ENCODE measurements at places on chromosomes 1 and 21.
A peak's percentile ranks its signal among the peaks of the same experiment; 100 is the strongest.

DNA sequence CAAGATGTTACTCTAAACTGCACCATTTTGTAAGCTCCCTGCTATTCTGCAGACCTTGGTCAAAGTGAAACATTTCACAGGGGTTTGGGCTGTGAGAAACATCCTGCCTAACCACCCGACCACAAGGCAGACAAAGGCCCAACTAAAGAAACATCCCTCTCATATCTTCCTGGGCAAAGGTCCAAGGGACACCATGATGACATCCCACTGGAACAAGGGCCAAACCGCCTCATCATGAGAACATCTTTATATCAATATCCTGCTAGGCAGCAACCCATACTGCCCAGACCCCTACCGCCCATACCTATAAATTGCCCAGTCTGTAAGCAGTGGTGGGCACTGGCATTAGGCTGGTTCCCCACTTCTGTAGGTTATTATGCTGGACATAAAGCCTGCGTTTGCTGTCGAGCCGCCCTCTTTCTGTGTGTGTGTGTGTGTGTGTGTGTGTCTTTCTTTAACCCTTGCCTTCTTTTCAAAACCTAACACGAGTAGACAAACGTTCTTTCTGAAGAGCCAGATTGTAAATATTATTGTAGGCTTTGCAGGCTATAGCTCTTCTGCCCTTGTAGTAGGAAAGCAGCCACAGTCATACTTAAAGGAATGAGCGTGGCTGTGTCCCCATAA is 1.0 kb upstream of the PPIE start:
- no peak for DNase-seq

- DNase-seq = no peak
Measured at GRCh38 chr1:162283657-162284056, 93.0 kb downstream of the SPATA46 start.

- DNase-seq = peak; percentile 62
Measured at GRCh38 chr1:41919764-41920397, 1.2 kb upstream of the HIVEP3 start.

- DNase-seq = no peak
Measured at GRCh38 chr21:31813862-31814261, 59.0 kb upstream of the HUNK start.

DNA sequence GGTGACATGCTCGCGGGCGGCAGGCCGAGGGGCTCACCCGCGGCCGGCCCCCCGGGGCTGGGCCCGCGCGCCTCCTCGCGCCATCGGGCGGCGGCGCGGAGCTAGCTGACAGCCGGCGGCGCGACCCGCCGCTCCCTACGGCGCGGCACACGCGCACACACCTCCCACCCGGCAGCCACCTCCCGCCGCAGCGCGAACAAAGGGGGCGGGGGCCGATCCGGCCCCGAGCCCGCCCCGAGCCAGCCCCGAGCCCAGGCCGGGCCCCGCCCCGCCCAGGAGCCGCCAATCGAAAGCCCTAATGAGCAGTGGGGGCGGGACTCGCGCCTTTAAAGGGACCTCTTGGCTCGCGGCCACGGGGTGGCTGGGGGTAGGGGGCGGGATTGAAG is at the start of gene KIF21B:
TSS of gene KIF21B (minus strand) at position 198 of the 386 bp plus-strand sequence. CDS start 331 bp downstream, outside the sequence.
- peak; percentile 97 for DNase-seq

GRCh38 chr1:223039990-223040389 is 103.1 kb downstream of the TLR5 start:
- DNase-seq = no peak

All from germinal center (tissue), 1 donor.